ENCODE measurements at places on chromosomes 3 and 15. TPM values are rescaled to one million over a fixed set of nuclear protein-coding genes. Genes with fewer than 3 reads are reported as not detected.

GOLGA8O gene
- 0.36 TPM for total RNA-seq

ATP13A5 gene
- total RNA-seq: not detected

CCR9 gene
- not detected for total RNA-seq

DNA sequence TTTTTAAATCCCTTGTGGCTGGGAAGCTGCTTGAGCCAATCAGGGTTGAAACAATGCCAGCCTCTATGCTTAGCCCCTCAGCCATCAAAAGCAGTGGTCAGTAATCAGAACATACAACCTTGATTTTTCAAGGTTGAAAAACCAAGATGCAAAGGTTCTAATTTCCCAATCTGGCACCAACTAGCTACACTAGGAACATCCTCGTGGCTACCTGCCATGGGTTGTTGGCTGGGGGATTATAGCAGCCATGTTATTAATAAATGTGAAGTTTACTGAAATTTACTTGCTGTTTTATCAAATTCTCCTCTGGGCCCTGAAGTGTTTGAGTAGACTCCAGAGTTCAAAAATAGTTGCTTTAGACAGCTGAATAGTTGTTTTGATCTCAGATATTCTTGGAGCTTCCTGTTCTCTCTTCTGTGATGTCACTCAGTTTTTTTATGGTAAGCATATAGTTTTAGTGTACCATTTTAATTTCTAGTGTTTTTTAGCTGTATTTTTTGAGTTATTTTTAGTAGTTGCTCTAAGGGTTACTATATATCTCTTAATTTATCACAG lies 31.9 kb downstream of the PCCB start:
- DNase-seq: no peak

DNA sequence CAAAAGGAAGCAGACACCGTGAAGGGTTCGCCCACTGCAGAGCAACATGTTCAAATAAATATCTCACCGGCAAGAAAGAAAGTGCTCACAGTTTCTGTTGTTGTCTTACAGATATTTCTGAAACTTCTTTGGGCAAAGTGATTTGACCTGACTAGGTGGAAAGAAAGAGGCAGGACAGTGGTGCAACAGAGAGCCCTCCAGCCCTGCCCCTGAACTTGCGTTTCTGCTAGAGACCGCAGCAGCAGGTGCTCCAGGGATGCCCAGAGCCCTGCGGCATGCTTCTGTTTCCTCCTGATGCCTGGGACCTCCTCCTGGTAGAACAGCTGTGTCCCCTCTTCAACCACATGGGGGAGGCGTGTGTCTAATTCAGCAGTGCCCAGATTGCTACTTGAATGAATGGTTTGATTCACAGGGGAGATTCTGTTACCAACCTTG lies 123.4 kb downstream of the ATP10A start:
- DNase-seq: peak; percentile 64

DNA sequence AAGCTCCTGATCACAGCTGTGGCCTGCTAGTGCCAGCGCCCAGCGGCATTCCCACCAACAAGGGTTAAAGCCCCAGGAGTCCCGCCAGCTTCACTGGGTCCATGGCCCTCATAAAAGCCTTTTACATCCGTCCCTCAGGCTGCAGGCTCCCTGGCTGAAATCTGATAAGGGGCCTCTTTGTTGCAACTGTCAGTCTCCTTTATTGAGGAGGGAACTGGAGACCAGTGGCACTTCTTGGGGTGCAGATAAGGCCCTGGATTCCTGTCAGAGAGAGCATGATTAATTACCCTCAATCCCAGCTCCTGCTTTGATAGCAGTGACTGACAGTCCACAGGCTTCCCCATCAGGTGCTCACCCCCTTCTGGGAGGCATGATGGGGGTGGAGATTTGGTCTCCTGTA lies 30.9 kb upstream of the CLK3 start:
- DNase-seq: no peak

DNA sequence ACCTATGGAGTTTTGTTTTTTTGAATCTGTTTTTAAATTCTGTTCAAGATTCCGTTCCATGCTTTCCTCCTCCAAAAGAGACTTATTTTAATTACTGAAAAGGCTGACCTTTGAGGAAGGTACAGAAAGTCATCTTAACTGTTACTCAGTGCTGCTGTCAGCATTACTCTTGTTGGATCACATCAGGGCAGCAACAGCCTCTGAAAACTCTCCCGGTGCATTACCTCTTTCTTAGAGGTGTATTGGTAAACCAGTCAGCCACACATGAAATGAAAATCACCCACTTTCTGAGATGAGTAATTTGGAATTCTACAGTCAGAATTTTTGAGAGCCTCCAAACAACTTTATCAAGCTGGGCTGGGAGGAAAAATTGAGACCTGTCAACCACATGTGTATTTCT lies 88.5 kb upstream of the LIMD1 start:
- no peak for DNase-seq

DNA sequence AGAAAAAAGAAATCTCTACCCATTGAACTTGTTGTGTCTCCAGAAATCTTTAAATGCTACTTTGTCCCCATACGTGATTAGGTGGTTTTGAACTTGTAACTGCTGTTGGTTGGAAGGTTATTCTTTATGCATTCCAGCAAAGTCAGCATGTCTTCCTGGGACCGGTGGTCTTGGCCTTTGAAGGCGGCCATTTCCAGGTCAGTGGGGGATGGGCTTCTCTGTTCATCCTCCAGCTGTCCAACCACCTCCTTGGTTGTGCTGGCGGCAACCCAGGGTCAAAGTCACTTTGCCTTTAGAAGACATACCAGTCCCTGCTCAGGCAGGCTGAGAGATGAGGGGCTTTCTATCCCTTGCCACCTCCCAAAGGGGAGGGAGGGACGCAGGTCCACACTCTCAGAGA lies 37.9 kb upstream of the ARL8B start:
- no peak for DNase-seq

DNA sequence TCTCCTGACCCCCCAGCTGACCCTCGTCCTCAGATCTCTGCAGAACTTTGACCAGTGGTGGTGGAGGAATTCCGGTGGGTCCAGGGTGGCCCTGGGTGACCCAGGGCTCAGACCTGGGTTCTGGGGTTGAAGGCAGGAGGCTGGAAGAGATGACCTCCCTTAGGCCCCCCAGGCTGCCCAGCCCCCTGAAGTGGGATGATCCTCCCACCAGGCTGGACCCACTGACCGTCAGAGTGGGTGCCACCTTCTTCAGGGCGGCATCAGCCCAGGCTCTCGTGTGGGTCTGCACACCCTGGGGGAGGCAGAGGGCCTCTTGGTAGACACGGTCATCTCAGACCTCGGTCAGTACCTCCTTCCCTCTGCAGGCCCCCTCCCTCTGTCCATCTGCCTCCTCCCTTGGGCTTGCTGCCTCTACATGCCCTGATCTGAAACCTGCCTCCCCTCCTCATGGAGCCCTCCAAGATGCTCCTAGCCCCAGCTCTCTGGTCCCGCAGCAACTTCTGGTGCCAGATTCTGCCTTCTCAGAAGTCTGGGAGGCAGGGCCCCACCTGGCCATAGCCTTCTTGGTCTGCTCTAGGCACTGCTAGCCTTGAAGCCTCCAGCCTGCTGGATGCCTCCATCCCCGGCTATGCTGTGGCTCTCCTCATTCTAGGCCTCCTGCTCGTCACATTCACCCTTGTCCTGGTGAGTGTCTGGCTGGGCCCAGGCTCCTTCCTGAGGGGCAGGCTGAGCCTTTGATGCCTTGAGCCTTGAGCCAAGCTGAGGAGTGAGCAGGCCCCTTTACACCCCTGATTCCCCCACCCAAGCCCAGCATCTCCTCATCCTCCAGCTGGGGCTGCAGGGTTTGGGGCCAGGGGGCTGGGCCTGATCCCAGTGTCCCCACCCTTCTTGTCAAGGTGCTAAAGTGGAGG lies 49.1 kb upstream of the CSPG4 start:
- no peak for DNase-seq

Measured in IMR-90 (cell line).